Cerebellum (tissue), 4 donors: ENCODE measurements at places on chromosomes 7 and 10. TPM values are rescaled to one million over a fixed set of nuclear protein-coding genes. Genes with fewer than 3 reads are reported as not detected.

GRCh38 chr7:94813917-94814316, 93.5 kb upstream of the PPP1R9A start:
- DNase-seq = no peak

- no peak for DNase-seq
Measured at GRCh38 chr10:129544205-129545202, 77.5 kb downstream of the MGMT start.

DNA sequence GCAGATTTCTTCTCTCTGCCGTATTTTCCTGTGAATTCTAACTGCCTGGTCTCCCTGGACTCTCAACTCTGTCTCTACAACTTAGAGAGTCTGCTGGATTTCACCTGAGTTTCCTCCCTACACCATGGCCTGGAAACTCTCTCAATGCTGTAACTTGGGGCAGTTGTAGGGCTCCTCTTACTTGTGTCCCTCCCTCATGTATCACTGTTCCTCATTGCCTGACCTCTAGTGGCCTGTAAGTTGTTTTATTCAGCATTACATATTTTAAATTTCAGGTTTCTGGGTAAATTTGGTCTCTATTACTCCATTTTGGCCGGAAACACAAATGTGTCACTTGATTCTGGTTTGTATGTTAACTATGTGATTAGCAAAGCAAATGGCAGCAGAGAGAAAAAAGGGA, 70.9 kb downstream of the DYNC1I1 start:
- DNase-seq = no peak

The NPS gene
- not detected for total RNA-seq

DNA sequence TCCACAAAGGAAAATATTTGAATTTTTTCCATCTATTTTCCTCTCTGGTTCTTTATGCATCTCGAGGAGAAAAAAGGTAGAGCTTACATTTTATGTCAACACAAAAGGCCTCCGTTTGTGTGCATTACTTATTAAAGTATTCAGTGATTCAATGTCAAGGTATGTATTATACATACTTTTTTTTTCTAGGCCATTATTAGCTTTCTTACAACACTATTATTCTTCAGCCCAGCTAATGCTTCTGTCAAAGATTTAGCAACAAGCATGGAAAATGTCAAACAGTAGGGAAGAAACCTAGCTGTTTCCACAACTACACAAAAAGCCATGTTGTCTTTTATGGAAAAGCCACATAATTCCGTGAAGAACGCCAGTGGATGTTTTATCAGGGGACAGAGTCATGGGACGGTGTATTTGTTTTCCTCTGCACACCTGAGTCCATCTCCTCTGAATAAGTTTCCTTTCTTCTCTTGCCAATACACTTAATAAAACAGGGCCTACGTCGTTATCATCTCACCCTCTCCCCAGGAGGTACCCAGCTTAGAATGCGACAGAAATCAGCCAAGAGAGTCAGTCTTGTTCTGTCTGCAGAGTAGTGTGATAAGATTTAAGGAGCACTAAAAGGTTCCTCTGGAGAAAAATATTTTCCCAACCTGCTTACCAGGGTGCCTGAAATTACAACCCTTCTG, 209.7 kb upstream of the AUTS2 start:
- DNase-seq = no peak

GRCh38 chr7:87885018-87885417, 8.7 kb downstream of the DBF4 start:
- no peak for DNase-seq

- DNase-seq = no peak
Measured at GRCh38 chr7:37943905-37944736, 23.7 kb downstream of the EPDR1 start.
